ENCODE measurements at places on chromosomes 1 and 21. TPM values are rescaled to one million over a fixed set of nuclear protein-coding genes. Genes with fewer than 3 reads are reported as not detected.

HLCS gene
- total RNA-seq, result 16.0 TPM

PDPN gene
- total RNA-seq, result 47.0 TPM

KRTAP7-1 gene
- total RNA-seq, result not detected

CD1D gene
- 5.3 TPM for total RNA-seq

CD52 gene
- 348 TPM for total RNA-seq

MYCL gene
- 3.6 TPM for total RNA-seq

CHI3L1 gene
- 85.1 TPM for total RNA-seq

LCE1D gene
- total RNA-seq, result not detected

ZNF593OS gene
- total RNA-seq, result not detected

RCSD1 gene
- total RNA-seq, result 14.8 TPM

DARS2 gene
- 14.6 TPM for total RNA-seq

FCAMR gene
- total RNA-seq, result not detected

CD247 gene
- 8.9 TPM for total RNA-seq

SPRR3 gene
- not detected for total RNA-seq

GPR37L1 gene
- total RNA-seq, result 0.06 TPM

C1orf185 gene
- not detected for total RNA-seq

C4BPA gene
- total RNA-seq, result 175 TPM

CDC73 gene
- 72.6 TPM for total RNA-seq

ST6GALNAC5 gene
- 23.1 TPM for total RNA-seq

SOX13 gene
- total RNA-seq, result 76.3 TPM

TRAF3IP3 gene
- 12.4 TPM for total RNA-seq

RGL1 gene
- 40.9 TPM for total RNA-seq

LEFTY2 gene
- total RNA-seq, result 2.2 TPM

SFN gene
- 83.8 TPM for total RNA-seq

ACTN2 gene
- 2.8 TPM for total RNA-seq

CFHR5 gene
- total RNA-seq, result not detected

HSD3B2 gene
- total RNA-seq, result not detected

FALEC gene
- 1.0 TPM for total RNA-seq

VHLL gene
- total RNA-seq, result not detected

TTF2 gene
- total RNA-seq, result 14.8 TPM

PRR9 gene
- total RNA-seq, result not detected

Measured in upper lobe of right lung (tissue), 1 donor.